ENCODE measurements at places on chromosomes 7 and 10.

- DNase-seq = no peak
These were observed 57.8 kb upstream of the CACNA2D1 start for GRCh38 chr7:82501346-82501745.

DNA sequence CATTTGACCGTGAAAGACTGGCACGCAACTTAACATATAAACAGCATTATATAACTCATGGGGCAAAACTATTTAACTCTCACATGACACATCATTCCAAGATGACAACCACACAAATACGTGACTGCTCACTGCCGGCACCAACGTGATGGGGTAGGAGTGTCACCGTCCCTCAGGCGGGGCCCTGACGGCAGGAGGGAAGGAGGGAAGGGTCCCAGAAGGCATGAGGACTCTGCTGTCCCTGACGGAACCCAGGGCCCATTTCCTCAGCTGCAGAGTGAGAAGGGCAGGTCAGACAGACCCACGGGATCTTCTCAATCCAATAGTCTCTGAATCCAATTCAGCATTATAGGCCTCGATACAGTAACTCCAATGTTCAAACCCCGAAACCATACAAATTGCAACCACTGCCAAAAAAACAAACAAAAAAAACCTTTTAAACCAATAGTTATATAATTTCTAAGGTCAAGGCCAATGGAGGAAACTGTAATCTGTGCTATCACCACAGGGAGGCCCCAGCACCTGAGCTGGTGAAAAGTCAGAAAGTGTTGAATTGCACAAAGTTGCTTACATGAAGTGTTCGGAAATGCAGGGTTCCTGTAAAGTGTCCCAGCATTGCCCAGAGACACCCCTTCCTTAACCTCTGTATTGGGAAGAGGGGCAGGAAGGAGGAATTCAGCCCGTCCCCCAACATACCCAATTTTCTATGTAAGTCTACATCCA lies 137.4 kb downstream of the TNS3 start:
- no peak for DNase-seq

DNA sequence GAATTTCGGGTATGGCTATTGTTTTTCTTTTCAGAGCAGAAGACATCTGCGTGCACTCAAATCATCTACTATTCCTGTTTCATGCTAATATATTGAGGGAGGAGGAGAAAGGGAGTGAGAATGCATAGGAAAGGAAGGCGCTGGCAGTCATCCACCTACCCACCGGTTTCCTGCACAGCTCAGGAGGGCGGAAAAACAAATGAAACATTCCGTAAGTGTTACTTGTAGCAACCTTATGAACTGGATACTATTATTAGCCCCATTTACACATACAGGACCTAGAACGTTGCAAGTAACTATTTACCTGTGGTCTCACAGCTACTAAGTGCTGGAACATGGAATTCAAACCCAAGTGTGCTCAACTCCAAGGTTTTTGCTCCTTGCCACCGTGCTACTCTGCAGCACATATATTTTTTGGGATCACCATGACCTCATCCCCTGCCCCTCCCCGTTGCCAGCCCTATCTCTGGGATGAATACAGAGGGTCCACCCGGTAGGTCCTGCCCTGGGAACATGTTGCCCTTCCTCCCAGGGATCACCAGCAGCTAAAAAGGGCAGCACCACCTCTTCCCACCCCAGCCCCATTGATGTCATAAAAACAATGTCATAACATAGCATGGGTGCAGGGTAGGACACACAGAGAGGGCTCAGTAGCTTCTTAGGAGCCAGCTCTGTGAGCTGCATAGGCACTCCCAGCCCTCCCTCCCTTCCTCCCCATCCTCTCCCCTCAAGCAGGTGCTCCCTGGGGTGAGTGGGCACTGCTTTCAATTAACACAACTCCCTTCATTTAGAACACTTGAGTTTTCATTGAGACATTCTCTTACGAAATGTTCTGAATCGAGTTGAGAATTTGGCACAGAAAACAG lies 16.9 kb downstream of the GFRA1 start:
- no peak for DNase-seq

DNA sequence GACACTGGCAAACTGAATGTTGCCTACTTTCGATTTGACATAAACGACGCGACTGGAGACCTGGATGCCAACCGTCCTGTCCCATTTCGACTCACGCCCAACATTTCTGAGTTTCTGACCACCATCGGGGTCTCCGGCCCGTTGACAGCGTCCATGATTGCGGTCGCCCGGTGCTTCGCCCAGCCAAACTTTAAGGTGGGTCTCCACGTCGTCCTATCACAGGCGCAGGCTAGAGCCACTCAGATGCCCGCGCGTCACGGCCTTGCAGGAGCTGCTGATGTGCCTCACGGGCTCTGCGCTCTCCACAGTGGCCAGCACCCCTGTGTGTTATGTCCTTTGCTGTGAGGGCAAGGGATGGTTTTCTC lies 132.6 kb downstream of the SMURF1 start:
- no peak for DNase-seq

- no peak for DNase-seq
These were observed 952.9 kb downstream of the DNAJB9 start for GRCh38 chr7:109522585-109522984.

- no peak for DNase-seq
These were observed 61.0 kb upstream of the NFE2L3 start for GRCh38 chr7:26090927-26091519.

GRCh38 chr7:30170476-30171205 lies 35.9 kb downstream of the MTURN start:
- no peak for DNase-seq

- no peak for DNase-seq
These were observed 226.0 kb downstream of the SORCS1 start for GRCh38 chr10:106938513-106938912.

DNA sequence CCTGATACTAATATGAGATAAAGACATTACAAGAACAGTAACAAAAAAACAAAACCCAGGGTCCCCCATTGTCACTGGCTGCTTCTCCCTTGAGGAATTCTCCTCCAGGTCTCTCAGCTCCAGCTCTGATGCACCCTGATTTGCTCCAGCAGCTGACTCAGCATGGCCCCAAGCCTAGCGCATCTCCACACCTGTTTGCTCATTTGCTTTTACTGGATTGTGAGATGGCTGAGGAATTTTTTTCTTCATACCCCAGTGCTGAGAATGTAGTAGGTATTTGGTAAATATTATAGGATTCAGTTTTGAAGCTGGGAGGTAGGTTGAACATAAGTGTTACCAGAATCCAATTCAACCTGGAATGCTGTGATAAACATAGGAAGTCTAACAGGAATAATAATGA lies 171.9 kb downstream of the PKD1L1 start:
- DNase-seq = no peak

- no peak for DNase-seq
These were observed 59.4 kb downstream of the MARCHF5 start for GRCh38 chr10:92350411-92350810.

GRCh38 chr7:48305661-48306060 lies 134.4 kb downstream of the ABCA13 start:
- DNase-seq = no peak

- DNase-seq = no peak
These were observed 41.2 kb upstream of the VCL start for GRCh38 chr10:73956476-73957359.

GRCh38 chr10:110524179-110524858 lies 26.6 kb downstream of the DUSP5 start:
- no peak for DNase-seq
